ENCODE measurements at places on chromosomes 7 and 10.

- no peak for DNase-seq
Measured at GRCh38 chr10:3908183-3908582, 123.2 kb upstream of the KLF6 start.

- DNase-seq, result no peak
Measured at GRCh38 chr7:27179030-27179429, 4.9 kb upstream of the HOXA10 start.

DNA sequence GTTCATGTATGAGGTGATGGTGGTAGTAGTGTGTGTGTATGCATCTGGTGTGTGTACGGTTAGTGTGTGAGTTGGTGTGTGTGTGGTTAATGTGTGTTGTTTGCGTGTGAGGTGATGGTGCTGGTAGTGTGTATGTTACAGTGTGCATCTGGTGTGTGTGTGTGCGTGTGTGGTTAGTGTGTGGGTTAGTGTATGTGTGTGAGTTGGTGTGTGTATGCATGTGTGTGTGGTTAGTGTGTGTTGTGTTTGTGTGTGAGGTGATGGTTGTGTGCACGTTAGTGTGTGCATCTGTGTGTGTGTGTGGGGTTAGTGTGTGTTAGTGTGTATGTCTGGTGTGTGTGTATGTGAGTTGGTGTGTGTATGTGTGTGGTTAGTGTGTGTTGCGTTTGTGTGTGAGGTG, 153.0 kb downstream of the ACTR3B start:
- DNase-seq, result no peak

GRCh38 chr7:33457039-33457438, 327.7 kb downstream of the BBS9 start:
- DNase-seq, result no peak

DNA sequence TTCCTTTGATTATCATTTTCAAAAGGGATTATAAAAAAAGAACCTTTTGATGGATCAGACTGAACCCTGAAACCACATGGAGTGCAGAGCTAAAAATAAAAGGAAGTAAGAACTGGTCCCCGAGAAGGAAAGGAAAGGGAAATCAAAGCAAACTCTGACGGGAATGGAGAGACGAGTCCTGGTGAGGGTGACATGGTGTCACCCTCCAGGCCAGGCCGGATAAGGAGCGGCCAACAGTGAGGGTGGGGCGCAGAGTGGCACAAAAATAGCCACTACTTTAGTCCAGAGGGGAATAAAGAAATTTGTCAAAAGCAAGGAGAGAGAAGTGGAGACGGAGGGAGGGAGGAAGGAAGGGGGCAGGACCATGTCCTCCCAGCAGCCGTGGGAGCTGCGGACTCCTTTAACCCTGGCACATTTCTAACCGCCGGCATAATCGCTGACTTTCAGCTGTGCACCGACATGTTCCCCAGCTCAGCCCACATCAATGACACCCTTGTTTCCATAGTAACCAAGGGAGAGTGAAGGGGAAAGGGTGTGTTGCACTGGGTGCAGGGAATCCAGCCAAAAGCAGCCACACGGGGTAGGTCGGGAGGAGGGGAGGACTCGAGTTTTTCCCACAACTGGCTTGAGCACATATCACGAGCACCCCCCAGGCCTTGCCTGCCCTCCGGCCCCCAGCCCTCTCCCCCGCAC, 29.7 kb downstream of the TRIM8 start:
- DNase-seq, result peak; percentile 92

GRCh38 chr10:96235326-96236089, 35.9 kb downstream of the BLNK start:
- no peak for DNase-seq

- DNase-seq, result no peak
Measured at GRCh38 chr7:138903859-138904435, 77.2 kb downstream of the KIAA1549 start.

- DNase-seq, result no peak
Measured at GRCh38 chr10:114044247-114045135, 825 bp downstream of the ADRB1 start.

GRCh38 chr7:55574051-55574717, 1.9 kb upstream of the VOPP1 start:
- DNase-seq, result no peak

DNA sequence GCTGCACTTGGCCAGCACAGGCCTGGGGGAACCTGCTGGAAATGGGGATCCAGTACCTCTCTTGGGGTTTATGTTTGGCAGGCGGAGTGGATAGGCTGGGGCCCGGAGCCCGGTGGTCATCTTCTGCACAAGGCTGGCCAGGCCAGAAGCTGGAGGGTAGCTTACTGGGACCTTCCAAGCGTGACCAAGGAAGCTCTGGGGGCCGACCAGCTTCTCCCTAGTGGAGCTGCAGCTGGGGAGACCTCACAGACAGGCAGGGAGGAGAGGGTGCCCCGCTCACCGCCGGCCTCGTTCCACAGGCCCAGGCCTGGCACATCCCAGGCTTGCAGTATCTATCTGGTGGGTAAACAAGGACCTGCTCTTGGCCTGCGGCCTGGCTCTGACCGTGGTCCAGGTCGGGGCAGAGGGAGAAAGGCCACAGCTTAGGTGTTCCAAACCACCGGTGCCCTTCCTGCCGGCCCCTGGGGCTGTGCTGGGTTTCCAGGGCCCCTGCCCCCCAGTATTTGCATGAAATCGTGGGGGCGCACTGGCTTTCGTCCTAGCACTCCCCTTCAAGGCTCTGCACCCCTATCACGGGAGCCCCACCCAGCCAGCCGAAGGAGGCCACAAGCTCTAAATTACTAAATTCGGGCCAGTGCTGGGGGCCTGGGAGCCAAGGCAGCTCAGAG, 1.5 kb upstream of the ELFN1 start:
- no peak for DNase-seq

GRCh38 chr7:155524018-155524556, 22.3 kb downstream of the CNPY1 start:
- peak; percentile 10 for DNase-seq

DNA sequence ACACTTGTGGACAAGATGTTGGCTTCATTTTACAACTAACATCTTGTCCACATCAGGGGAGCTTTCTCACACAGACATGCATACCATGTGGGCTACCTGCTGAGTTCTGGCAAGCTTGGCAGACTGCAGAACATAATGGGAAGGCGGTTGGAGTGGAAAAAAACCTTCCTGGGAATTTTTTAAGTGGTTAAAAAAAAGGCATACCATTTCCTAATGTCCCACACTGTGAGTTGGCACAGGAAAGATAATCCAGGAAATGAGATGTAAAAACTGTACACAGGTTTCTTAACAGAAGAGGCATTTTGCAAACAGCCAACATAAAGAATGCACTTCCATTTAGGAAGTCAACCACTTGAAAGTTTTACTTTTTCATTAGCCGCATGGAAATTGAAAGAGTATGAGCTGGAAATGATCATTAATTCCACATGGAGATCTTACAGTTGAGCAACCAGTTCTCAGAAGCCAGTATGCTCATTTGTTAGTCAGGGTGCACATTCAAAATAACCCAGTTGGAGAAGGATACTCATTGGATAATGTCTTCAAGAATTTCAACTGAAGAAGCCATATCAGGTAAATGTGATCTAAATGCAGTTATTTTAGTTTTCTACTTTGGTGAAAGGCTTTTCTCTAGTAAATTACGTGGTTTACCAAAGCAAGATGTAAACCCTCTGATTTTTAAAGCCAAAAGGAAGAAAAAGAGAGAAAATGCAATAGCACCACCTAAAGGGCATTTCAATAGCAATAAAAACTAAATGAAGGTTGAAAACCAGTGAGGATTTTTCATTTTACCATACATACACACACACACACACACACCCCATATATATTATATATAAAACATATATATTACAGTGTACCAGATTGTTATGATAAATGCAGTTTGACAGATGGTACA, 194.0 kb downstream of the TAX1BP1 start:
- DNase-seq, result no peak

DNA sequence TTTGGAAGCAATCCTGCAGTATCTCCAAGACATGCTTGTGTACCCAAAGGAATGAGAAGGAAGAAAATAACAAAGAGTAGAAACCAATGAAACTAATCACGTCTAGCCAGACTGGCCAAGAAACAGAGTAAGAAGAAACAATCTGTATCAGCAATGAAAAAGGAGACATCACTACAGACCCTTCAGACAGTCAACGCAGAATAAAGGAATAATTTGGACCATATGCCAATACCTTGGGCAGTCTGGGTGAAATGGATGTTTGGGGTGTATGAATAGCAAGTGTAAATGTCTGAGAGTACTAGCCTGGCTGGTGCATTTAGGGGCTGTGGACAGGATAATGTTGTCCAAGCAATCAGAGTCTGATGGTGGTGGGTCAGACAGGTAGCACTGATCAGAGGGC, 61.1 kb downstream of the SLC29A4 start:
- no peak for DNase-seq

DNA sequence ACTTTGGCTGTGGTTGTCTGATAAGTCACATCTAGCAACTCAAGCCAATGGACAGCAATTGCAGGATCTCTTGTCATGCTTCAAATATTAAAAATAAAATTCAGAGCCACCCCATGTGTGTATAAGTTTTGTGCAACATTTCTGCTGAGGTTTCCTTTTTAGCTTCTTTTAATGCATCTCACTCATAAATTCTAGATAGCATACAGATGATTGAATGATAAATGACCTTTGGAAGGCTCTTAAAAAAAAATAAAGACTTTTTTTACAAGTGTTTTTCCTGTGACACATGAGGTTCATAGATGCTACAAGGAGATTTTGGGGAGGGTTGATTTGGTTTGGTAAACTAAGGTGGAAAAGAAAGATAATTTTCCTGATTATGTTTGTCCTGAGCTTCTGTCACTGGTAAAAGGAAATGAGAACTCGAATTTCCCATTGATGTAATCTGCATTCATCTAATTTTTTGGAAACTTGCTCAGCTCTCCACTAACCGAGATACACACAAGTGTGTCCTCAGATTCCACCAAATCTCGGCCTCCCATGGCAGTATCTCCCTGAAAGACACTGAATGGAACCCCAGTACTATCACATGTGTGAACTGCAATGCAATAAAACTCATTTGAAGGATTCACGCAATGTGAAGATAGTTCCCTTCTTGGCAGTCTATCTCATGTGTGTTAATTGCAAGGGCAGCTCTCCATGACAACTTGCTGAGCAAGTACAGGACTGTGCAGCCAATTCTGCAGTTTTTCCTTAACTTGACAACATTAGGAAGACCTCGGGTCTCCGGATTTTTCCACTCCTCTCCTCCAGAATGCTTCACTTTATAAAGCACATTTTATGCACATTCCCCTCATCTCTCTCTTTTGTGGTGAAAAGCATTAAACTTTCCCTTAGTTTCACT, 185.4 kb upstream of the PFKP start:
- no peak for DNase-seq

DNA sequence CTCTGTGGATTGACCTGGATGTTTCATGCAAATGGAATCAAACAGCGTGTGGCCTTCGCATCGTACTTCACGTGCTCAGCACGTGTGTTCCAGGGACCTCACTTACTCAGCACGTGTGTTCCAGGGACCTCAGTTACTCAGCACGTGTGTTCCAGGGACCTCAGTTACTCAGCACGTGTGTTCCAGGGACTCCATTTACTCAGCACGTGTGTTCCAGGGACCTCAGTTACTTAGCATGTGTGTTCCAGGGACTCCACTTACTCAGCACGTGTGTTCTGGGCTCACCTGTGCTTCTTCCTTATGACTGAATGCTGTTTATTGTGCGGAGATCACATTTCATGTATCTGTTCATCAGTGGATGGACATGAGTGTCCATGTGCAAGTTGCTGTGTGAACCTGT, 22.0 kb downstream of the INPP5A start:
- DNase-seq, result no peak

DNA sequence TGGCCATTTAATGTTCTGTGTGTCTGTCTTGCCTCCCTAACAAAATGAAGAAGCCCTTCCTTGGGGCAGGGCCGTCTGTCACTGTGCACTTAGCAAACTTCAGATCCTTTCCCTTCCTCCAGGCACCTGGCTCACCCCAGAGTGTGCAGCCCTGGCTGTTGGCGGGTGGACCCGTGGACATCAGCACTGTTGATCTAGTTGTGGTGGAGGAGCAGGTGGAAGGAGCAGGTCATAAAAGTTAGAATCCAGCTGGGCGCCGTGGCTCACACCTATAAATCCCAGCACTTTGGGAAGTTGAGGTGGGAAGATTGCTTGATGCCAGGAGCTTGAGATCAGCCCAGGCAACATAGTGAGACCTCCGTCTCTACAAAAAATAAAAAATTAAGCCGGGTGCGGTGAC, 12.7 kb downstream of the RAB19 start:
- DNase-seq, result no peak

DNA sequence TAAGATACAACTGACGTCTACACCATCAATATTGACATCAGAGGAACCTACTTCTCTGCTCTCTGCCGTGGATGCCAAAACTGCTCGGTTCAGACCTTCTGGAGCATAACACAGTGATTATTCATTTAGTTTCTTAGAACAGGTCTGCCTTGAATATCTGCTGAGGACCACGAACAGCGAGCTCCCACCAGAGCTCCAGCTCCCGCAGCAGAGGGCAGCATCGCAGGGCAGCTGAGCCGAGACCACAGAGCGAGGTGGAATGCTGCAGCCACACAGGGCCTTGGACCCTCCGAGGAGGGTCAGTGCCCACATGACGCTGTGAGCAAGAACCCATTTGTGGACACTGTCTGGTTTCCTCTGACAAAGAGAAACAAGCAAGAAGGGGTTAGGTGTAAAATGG, 6.8 kb downstream of the VIPR2 start:
- DNase-seq, result peak; percentile 22

DNA sequence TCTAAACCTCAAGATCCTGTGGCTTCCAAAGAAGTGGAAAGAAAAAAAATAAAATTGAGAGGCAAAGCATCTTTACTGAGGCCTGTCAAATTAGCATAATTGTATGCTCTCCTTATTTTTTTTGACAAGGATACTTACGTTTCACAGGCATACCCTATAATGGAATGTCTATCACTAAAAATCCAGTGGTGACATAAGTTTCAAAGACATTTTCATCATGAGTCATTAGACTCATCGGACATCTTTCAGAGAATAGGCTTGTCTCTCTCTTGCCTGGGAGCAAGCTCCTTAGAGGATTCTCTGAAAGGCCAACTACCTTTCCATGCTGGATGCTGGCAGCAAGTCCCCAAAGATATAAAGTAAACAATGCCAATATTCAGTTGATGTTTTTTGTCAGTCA, 380.7 kb upstream of the STEAP1 start:
- no peak for DNase-seq

- DNase-seq, result no peak
Measured at GRCh38 chr7:4764402-4765007, 10.9 kb upstream of the AP5Z1 start.

DNA sequence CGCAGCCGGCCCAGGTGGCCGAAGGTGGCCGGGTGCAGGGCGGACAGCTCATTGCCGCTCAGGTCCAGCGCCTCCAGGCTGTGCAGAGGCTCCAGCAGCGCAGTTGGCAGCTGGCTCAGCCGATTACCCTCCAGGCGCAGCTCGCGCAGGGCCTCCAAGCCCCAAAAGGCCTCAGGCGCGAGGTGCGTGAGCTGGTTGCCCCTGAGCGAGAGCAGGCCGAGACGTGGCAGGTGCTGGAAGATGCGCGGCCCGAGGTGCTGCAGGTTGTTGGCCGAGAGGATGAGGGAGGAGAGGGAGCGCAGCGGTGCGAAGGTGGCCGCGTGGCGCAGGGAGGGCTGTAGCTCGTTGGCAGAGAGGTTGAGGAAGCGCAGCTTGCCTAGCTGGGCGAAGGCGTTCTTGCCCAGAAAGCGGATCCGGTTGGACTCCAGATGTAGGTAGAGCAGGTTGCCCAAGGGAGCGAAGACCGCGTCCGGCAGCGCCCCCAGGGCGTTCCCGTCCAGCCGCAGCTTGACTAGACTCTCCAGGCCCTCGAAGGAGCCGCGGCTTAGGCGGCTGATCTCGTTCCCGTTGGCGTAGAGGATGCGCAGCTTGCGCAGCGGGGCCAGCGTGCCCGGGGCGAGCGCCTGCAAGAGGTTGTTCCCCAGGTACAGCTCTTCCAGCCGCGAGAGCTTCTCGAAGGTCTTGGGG, 923 bp downstream of the TRIL start:
- DNase-seq, result no peak

All from CD4-positive, alpha-beta T cell (primary cell).